Occipital lobe (tissue), 3 donors: ENCODE measurements at places on chromosomes 16 and 17. TPM values are rescaled to one million over a fixed set of nuclear protein-coding genes. Genes with fewer than 3 reads are reported as not detected.

GRCh38 chr17:2921443-2921842 lies 125.2 kb downstream of the RAP1GAP2 start:
- no peak for DNase-seq

DNA sequence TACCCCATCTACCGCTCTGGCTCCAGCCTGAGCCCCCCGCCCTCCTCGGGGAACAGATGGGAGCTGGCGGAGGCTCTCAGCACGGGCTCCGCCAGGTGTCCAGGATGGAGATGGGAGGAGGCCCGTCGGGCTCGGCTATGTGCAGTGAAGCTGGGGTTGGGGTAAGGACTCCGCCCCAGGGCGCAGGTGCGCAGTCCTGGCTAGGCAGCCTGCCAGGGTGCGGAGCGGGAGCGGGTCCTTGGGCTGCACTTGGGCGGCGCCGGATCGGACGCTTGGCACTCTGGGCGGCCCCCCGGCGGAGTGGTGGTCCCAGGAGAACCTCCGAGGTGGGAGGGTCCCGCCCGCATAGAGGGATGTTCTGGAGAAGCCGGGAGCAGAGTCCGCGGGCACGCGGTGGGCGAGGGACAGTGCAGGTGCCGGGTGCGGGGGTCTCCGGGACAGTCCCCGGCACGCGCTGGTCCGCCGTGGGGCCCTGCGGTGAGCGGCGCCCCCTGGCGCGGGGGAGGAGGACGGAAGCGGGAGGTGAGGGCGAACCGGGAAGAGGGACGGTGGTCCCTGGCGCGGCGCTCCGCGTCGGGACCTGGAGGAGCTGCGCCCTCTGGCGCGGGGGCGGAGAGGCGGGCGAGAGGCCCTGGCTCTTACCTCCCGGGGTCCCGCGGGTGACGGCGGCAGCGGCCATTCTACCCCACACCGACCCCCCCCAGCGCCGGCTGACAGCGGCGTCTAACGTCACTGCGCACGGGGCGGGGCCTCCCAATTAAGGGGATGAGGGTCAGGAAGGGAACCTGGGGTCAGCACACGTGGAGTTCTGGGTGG lies at the start of gene CAMTA2:
Gene CAMTA2 (minus strand): TSS at position 725 of the 816 bp plus-strand sequence. CDS start 1,453 bp downstream, outside the sequence.
- peak; percentile 83 for DNase-seq

DNA sequence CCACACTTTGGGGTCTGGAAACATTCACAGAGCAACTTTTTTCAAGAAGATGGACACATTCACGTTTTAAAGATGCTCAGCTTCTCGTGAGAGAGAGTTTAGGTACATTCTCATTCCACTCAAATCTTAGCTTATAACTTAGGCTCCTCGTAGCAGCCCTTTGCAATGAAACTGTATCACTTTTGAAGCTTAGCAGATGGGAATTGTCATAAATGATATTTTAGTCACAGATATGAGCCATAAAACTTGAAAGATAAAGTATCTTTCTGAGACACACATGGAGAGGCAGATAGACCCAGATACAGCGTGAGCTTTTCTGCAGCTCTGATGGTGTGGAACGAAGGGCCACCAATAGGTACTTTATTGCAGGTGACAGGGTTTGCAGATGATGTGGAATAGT lies 41.1 kb downstream of the RBFOX1 start:
- DNase-seq, result no peak

DNA sequence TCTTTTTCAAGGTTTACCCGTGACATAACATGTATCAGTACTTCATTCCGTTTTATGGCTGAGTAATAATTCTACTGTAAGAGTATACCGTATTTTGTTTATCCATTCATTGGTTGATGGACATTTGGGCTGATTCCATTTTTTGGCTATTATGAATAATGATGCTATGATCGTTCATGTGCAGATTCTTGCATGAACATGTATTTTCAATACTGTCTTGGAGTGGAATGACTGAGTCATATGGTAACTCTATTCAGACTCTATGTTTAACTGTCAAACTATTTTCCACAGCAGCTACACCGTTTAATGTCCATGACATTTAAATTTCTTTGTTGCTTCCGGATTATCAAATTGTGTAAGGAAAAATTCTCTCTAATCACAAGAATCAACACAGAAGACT lies 17.9 kb downstream of the BFAR start:
- DNase-seq, result no peak

Gene CHST5
- total RNA-seq, result 0.16 TPM

Gene SLC16A11
- 0.31 TPM for total RNA-seq

Gene CDH3
- total RNA-seq, result 7.5 TPM

Gene CTRL
- total RNA-seq, result 1.4 TPM

Gene DHRS7C
- total RNA-seq, result not detected
